ENCODE measurements at places on chromosomes 6 and 20. TPM values are rescaled to one million over a fixed set of nuclear protein-coding genes. Genes with fewer than 3 reads are reported as not detected.

CLPSL1 gene
- total RNA-seq = not detected

LY6G6C gene
- not detected for total RNA-seq

- no peak for DNase-seq
Measured at GRCh38 chr6:26520237-26520849, 17.8 kb upstream of the HMGN4 start.

DNA sequence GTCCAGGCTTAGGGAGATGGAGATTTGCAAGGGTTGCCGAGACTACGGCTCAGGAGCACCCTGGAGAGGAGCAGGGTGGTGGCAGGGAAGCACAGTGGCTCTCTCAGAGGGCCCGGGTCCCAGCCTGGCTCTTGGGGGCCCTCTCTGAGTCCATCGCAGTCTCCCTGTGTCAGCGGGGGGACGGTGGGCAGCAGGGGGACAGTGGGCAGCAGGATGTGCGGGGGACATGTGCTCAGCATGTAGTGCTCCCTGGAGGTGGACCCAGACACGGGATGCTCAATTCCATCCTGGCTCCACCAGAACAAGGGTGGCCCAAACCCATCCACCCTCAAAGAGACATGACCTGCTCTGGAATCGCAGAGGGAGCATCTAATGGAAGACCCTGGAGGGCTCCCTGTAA is 43.0 kb upstream of the ZBP1 start:
- DNase-seq = no peak

GRCh38 chr6:52400313-52401041 is 19.7 kb upstream of the EFHC1 start:
- no peak for DNase-seq

DNA sequence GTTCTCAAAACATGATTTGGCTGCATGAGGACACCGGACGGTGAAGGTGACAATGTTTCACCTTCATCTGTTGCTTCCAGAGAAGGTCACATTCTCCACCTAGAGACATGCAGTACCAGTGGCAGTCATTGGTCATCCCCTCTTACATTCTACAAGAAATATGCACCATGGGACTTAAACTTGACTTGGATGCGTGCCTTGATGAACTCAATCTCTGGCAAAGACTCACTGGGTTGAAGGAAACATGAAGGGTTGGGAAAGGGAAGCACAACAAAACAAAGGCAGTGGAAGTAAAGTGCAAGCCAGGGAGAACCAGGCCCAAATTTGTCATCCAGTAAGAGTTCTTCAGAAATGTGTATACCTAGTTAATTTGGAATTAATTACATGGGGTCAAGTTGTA is 39.4 kb upstream of the ARMH2 start:
- DNase-seq = no peak

SLC35F1 gene
- total RNA-seq = 10.0 TPM

DNA sequence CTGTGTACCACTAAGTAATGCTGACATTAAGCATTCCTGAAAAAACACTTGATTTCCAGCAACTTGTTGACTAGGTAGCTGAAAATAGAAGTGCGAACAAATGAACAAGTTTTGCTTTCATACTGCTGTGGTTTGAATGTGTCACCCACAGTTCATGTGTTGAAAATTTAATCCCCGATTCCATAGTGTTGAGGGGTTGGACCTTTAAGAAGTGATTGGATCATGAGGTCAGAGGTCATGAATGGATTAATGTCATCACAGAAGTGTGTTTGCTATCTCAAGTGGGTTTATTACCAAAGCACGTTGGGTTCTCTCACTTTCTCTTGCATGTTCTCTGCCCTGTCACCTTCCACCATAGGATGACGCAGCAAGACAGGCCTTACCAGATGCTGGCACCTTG is 568.5 kb downstream of the UTRN start:
- no peak for DNase-seq

GRCh38 chr6:80466981-80467380 is 360.5 kb downstream of the BCKDHB start:
- no peak for DNase-seq

DNA sequence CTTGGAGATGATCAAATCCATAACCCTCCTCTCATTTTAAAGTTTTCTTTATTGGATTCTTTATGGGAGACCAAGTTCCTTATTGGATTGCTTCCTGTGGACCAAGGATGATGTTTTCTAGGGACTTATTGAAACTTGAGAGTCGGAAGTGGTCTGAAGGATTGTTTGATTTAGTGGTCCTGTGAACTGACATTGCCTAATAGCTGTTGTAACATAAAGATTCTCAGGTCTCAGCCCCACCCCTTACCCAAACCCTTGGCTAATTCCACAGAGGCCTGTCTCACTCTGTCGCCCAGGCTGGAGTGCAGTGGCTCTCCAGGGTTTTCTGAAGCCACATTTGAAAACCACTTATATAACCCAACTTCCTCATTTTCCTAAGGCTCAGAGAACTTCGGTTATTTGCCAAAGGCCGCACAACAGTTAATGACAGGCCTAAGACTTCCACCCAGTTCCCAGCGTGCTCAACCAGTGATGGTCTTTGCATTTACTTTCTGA is 77.0 kb downstream of the ATXN1 start:
- no peak for DNase-seq

DNA sequence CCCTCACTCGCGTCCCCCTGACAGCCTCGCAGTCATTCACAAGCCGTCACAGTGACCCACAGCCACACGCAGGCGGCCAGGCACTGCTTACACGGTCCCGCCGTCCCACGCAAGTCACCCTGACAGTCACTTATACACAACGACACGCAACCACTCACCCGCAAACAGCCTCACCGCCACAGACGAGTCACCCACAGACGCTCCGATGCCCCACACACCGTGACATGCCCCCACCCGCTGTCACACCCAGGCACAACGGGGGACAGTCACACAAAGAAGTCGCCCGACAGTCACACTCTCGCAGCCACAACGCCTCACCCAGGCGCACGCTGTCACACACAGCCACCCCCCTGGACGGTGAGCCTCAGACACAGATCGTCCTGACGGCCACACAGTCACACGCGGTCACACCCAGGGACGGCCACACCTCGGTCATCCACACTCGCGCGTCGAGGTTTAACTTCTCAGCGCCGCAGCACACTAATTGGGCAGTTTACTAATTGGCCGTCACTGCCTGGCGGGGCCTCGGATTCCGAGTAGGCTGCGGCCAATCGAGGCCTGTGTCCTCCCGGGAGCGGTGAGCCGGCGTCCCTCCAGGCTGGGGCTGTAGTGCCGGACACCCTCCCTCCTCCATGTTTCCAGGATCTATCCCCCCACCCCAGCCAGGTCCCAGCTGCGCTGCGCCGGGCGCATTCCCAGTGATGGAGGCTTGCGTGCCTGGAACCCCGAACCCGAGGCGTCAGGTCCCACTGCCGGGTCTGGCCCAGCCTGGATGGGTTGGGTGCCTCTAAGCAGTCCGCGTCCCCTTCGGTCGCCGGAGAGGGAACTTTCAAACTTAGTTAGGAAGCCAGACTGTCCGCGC is 790 bp downstream of the TOX2 start:
- DNase-seq = peak; percentile 78

- no peak for DNase-seq
Measured at GRCh38 chr6:146590492-146590891, 8.3 kb upstream of the ADGB start.

GRCh38 chr6:16760516-16761470 is at the start of gene ATXN1:
Gene ATXN1 (minus strand): TSS chr6:16761460.
- no peak for DNase-seq

GRCh38 chr6:122170274-122170673 is 229.2 kb upstream of the HSF2 start:
- DNase-seq = no peak

OPN5 gene
- total RNA-seq = not detected

GRCh38 chr6:4130357-4130987 is 4.9 kb downstream of the ECI2 start:
- no peak for DNase-seq

DNA sequence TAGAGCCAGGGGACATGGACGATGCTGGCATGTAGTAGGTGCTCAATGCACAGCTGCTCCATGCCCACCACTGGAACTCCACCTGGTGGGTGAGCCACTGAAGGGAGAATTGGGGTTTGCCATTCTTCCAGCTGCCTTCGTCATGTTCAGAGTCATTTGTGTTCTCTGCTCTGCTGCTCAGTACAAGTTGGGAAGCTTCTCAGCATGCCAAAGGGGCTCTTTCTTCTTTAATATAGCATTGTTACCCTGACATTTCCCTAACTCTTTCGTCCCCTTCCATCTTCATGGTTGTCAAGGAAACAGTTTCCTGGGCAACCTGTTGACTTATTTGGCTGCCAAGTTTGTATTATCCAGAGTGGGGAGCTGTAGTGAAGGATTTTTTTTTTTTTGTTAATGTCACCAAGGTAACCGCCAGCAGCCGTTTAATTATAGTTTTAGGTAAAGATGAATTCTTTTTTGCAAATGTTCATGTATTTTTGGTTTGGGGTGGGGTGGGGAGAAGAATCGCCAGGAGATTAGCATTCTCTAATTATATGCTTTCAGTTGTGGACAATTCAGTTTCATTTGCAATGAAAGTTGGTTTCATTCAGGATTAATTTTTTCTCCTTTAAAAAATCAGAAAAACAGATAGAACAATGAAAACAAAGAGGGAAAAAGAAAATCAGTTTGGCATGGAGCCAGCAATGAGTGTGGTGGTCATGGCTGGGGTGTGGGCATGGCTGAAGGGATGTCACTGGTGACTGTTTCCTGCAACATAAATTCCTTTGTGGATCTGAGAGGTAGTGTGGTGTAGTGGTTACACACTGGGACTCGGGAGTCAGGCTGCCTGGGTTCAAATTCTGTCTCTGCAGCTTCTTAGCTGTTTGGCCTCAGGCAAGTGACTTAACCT is 73.0 kb upstream of the KCNG1 start:
- DNase-seq = no peak

FBXO5 gene
- 55.1 TPM for total RNA-seq

DNA sequence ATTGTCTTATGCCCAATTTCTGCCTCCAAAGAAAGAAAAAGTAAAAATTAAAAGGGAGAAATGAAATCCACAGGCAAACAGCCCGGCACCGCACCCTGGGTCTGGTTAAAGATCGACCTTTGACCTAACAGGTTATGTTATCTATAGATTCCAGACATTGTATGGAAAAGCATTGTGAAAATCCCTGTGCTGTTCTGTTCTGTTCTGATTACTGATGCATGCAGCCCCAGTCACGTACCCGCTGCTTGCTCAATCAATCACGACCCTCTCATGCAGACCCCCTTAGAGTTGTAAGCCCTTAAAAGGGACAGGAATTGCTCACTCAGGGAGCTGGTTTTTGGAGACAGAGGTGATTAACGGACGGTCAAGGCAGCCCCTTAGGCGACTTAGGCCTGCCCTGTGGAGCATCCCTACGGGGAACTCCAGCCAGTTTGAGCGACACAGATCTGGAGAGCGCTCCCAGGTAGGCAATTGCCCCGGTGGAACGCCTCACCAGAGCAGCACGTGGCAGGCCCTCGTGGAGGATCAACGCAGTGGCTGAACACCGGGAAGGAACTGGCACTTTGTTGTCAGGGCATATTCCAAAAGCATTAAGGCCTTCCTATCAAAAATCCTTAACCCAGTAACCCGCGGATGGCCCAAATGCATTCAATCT is 12.0 kb upstream of the HFE start:
- no peak for DNase-seq

GRCh38 chr6:117414770-117415169 is 11.0 kb downstream of the ROS1 start:
- no peak for DNase-seq

MOXD1 gene
- total RNA-seq = 1.4 TPM

GRCh38 chr6:154169193-154169847 is 130.3 kb downstream of the OPRM1 start:
- DNase-seq = no peak

TSPO2 gene
- not detected for total RNA-seq

GRCh38 chr6:155389130-155389529 is 66.5 kb downstream of the NOX3 start:
- DNase-seq = no peak

VGLL2 gene
- 0.13 TPM for total RNA-seq

C20orf202 gene
- not detected for total RNA-seq

DNA sequence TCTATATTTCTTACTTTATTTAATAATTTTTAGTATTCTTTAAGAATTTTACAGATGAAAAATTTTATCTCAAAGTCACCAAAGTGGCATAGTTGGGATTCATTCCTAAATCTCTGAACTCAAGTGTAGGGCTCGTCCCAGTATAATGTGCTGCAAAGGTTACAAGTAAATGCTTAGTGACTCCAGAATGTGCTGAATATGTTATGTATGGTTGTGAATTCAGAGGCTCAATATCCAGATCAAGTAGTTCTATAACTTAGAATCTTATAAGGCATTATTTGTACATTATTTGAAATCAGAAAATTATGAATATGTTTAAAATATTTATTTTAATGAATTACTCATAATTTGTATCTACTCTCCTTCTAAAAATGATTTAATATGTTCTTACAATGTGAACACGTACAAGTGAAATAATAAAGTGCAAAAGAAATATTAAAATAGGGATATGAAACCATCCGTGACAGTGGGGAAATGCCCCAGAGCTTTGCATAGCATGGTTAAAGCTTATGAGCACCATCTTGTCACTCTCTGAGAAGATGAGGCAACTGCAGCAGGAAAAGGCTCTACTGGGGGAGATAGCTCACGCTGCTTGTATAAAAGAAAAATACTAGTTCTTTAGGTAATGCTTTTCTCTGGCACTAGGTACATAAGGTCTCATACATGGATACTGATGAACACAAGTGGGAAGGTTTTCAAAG is 259.0 kb downstream of the FOXC1 start:
- no peak for DNase-seq

GRCh38 chr20:49280463-49281058 is 2.7 kb upstream of the ZNFX1 start:
- no peak for DNase-seq

Measured in H1 (cell line).